ENCODE measurements at places on chromosomes 1 and 21.

- DNase-seq = no peak
Measured at GRCh38 chr1:156151093-156151688, 2.2 kb upstream of the SEMA4A start.

DNA sequence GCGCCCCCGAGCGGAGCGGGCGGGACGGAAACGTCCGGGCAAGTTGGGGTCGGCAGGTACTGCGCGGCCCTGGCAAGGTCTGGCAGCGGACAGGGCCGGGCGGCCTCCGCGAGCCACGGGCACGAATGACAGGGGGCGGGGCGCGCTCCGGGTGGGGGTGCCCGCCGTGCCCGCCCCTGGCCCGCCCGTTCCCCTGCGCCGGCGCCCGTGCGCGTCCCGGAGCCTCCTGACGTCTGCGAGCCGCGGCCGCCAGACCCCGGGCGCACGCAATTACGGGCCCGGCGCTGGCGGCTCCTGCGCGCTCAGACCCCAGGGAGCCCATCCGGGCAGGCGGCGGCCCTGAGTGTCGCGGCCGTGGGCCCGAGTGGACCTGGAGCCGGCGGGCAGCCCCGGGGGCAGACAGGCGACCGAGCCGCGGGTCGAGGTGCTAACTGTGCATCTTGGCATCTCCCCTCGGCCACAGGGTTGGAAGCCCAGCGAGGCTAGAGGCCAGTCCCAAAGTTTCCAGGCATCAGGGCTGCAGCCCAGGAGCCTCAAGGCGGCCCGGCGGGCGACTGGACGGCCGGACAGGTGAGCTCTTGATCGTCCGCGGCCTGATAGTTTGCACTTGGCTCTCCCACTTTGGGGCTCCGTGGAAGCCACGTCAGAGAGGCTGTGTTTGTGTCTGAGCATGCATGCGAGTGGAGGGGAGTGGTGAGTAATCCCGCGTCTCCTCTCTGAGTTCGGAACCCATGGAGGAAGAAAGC, 918 bp downstream of the MIB2 start:
- DNase-seq = no peak

DNA sequence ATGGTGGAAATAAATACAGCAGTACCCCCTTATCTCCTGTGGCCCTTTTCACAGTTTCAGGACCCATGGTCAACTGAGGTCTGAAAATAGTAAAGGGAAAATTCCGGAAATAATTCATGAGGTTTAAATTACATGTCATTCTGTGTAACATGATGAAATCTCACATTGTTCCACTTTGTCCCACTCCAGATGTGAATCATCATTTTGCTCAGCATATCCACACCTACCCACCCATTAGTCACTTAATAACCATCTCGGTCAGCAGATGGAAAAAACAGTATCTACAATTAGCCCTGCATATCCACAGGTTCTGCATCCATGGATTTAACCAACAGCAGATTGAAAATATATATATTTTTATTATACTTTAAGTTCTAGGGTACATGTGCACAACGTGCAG, 86.9 kb upstream of the GORAB start:
- DNase-seq = no peak

GRCh38 chr1:201696217-201696761, 132.7 kb upstream of the IPO9 start:
- DNase-seq = no peak

- no peak for DNase-seq
Measured at GRCh38 chr1:110394493-110394820, 3.6 kb upstream of the SLC16A4 start.

DNA sequence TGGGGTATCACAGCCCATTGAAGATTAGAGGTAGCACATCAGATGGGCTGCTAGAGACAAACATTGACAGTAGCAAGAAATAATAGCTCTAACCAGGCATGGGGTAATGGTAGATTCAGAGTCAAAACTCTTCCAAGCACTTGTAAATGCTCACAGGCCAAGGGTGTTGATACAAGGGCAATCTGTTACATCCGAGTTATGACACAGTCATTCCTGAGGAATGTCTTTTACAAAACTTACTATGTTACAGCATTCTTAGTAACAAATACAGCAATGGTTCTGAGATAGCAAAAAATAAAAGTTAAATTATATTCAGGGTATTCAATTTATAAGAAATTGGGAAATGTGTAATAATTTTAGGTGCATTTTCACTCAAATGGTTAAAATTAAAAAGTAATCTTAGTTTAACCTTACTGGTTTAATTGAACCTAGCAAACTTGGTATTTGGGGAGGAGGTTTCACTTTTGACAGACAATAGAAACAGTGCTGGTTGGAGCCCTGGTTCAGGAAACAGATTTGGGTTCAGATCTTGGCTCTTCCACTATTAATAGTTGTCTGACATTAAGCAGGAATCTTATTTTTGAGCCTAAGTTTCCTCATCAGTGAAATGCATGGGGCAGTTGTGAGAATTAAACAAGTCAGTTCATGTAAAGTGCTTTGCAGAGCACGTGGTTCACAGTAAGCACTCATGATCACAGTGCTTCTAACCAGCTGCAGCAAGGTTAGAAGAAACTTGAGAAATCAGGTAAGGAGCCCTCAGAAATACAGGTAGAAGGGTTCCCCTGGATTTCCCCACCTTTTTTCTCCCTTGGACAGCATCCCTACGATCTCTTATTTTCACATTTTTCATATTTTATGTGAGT, 4.4 kb downstream of the ST3GAL3 start:
- DNase-seq = no peak

All from GF-D8 (cell line).